ENCODE measurements at places on chromosomes 2 and 18.

- DNase-seq: peak; percentile 99
Measured at GRCh38 chr2:7031547-7032245, 114.5 kb downstream of the RNF144A start.

GRCh38 chr2:38171208-38171855 lies 95.4 kb upstream of the CYP1B1 start:
- no peak for DNase-seq

DNA sequence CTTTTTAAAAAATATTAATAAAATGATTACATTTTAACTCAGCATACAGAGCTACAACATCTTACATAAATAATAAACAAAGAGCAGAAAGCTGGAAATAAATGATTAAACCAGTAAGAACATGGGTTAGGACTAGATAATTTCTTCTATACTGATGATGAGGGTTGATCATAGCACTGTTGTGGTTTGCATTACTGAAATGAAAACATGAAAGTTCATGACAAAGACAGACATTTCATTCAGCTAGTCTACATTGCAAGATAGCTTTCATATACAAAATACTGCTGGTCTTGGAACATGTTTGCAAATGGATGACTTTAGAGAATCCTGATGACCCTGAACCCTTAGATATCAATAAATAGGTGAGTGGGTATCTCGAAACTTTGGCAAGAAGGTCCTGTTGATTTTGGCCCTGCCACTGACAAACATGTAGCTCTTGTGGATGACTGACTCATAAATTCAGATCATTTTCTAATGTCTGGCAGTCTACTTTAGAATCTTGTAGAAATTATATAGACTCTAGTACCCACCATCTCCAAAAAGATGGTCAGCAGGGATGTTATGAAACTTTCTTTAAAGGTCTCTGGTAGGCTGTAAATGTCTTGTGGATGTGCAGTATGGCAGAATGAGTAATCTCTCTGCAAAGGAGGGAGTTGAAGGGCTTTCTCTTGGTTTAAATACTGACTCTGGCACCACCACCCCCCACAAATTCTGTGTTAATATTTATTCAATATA lies 15.5 kb upstream of the CDC42EP3 start:
- no peak for DNase-seq

DNA sequence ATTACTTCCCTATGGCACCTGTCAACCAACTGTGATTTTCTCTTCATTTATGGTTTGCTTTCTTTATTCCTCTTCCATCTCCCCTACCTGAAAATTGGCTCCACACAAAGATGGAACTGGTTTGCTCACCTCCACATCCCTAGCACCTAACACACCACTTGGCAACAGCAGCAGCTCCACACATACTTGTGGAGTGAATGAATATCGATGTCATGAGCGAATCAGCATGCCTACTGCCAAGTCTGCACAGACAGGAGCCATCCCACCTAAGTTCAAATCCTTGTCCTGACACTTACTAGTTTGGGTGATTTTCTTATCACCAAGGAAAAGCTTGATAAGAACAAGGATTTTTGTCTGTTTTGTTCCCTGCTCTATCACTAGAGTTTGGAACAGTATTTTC lies 191.4 kb upstream of the TMEM200C start:
- no peak for DNase-seq

DNA sequence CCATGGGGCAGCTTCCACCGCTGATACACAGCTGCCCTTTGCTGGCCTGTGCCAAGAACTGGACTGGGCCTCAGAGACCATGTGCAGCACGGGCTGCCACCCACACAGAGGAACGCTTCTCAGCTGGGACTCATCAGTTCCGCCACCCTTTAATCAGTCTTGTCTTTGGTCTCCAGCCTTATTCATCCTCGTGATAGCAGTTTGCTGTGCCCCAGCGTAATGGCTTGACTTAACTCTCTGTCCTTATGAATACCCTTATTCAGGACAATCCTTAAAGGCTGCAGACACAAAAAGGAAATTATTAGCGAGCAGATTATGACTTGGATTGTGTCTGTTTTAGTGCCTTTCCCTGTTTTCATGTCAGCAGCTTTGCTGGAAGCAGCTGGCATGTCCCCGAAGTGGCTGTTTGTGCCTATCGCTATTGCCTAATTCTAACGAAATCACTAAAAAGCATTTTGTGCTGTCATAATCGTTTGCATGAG lies 108.9 kb upstream of the DAPL1 start:
- no peak for DNase-seq
